ENCODE measurements at places on chromosomes 16 and 17.

GRCh38 chr16:84741340-84741830 lies 41.6 kb downstream of the USP10 start:
- no peak for DNase-seq

DNA sequence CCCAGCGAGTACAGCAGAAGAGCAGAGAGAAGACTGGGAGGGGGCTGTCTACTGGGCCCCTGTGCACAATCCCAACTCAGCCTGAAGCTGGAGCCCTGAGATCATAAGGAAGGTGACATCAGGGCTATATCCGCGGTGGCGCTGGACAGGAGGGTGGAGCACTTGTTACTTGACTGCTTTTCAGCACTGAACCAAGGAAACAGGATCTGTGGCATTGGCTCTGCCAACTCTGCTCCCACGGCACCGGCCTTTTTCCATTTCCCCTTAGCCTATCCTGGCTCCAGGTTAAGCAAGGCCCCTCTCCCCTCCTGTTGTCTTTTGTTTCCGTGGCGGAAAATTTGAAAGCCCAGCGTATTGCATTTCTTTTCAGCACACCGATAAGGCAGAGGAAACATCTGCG lies 125.0 kb upstream of the IRX3 start:
- DNase-seq = peak; percentile 15

DNA sequence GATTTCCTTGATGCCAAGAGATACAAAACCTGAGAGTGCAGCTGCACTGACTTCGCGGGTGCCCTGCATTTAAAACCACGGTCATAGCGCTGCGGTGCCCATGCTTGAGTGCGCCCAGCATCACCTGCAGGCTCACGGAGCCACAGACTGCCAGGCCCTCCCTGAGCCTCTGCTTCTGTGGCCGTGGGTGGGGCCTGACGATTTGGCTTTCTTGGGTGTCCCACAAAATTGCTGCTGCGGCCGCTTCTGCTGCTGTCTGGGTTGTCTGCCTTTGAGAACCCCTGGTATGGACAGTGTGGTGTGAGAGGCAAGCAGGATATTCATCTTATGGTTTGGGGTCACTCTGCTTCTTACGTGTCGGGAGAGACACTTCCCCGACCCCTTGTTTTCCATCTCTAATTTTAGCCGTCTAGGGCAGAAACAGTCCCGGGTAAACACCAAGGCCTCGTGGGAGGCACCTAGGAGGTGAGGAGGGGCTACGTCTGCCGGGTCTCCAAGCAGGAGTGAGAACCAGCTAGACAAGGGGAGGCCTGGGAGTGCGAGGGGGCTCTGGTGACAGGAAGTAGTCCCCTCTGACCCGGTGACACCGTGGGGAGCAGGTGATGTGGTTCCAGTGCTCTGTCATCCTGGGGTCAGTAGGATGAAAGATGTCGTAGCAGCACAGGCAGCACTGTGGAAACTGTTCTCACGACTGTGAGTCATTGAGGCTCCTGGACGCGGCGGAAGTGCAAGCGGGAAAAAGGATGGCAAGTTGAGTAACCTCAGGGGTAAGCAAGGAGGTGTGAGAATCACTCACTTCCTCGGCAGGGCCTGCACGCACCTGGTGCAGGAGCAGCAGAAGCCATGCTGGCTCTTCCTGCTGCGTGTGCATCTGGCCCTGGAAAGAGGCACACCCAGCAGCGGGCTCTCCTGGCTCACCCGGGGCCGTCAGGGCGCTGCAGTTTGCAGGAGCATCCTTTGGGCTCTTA lies 176.3 kb downstream of the RPTOR start:
- DNase-seq = no peak

GRCh38 chr16:61797961-61798507 lies 238.2 kb downstream of the CDH8 start:
- DNase-seq = no peak

DNA sequence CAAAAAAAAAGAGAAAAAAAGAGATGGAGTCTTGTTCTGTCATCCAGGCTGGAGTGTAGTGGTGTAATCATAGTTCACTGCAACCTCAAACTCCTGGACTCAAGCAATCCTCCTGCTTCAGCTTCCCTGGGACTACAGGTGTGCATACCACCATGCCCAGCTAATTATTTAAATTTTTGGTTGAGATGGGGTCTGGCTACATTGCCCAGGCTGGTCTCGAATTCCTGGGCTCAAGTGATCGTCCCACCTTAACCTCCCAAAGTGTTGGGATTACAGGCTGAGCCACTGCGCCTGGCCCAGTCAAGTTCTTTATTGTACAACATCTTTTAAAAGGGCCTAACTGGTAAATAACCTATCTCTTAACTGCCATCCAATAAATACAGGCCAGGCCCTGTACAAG lies 6.1 kb upstream of the RANGRF start:
- DNase-seq = no peak

DNA sequence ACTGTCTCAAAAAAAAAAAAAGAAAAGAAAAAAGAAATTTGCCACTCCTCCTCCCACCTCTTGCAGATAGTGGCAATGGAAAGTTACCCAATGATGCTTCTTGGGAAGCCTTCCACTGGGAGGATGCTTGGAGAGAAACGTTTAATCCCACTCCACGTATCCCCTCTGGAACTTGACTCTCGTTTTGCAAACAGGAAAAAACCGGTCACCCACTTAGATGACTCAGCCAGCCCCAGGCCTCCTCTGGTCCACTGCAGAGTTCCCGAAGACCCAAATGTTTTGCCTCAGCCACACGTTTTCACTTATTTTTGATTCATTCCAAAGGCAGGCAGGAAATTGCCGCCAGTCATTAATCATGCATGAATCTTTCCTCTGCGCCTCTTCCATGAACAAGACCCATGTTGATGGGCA lies 9.3 kb upstream of the TNFRSF17 start:
- DNase-seq = no peak

- DNase-seq = no peak
Measured at GRCh38 chr17:46027976-46028325, 28.9 kb downstream of the STH start.
